ENCODE measurements at places on chromosomes 7 and 10. TPM values are rescaled to one million over a fixed set of nuclear protein-coding genes. Genes with fewer than 3 reads are reported as not detected.

GRCh38 chr7:44279731-44280505 is 45.5 kb downstream of the CAMK2B start:
- peak; percentile 79 for DNase-seq

- no peak for DNase-seq
Observed at GRCh38 chr7:51066405-51066882, 250.2 kb downstream of the COBL start.

GRCh38 chr10:59323036-59323459 is 39.3 kb downstream of the FAM13C start:
- no peak for DNase-seq

DNA sequence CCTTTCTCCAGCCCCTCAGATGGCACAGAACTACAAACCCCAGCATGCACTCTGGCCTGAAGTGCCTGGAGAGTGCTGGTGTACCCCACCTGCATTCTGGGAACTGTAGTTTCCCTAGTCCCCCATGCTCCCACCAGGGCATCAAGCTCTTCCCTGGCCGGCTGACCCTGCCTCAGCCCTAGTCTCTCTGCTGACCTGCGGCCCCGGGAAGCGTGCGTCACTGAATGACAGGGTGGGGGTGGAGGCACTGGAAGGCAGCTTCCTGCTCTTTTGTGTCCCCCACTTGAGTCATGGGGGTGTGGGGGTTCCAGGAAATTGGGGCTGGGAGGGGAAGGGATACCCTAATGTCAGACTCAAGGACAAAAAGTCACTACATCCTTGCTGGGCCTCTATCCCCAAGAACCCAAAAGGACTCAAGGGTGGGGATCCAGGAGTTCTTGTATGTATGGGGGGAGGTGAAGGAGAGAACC is 2.1 kb downstream of the NOS3 start:
- no peak for DNase-seq

GRCh38 chr7:99562832-99563231 is 4.4 kb downstream of the ZNF655 start:
- no peak for DNase-seq

DNA sequence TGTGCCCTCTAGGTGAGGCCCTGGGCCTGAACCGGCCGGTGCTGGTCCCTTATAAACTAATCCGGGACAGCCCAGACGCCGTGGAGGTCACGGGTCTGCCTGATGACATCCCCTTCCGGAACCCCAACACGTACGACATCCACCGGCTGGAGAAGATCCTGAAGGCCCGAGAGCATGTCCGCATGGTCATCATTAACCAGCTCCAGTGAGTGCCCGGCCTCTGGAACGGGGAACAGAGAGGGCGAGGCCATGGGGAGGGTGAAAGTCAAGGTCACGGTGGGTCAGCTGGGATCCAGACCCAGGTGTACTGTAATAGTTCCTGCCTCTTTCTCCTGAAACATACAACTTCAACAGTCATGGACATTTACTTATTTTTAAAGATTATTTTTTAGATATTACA is 66.7 kb upstream of the GTF2I start:
- no peak for DNase-seq

- no peak for DNase-seq
Observed at GRCh38 chr10:55631071-55631654, 729.9 kb downstream of the ZWINT start.

- DNase-seq, result no peak
Observed at GRCh38 chr7:28389504-28390395, 22.6 kb upstream of the CREB5 start.

DNA sequence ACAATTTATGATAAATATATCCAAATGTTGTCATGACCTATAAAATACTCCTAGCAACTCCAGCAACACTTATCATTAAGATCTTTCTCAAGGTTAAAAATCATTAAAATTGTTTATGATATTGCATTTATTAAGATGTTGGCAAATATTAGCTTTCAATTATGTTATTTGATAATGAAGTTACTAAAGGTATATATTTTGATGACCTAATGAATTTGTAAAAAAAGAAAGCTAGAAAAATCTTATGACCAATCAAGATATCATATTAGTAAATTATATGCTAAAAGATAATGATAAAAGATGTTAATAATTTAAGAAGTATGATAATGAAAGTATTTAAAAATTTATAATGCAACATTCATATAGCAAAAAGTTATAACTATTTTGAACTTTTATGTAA is 66.3 kb upstream of the RAB18 start:
- DNase-seq, result no peak

DNA sequence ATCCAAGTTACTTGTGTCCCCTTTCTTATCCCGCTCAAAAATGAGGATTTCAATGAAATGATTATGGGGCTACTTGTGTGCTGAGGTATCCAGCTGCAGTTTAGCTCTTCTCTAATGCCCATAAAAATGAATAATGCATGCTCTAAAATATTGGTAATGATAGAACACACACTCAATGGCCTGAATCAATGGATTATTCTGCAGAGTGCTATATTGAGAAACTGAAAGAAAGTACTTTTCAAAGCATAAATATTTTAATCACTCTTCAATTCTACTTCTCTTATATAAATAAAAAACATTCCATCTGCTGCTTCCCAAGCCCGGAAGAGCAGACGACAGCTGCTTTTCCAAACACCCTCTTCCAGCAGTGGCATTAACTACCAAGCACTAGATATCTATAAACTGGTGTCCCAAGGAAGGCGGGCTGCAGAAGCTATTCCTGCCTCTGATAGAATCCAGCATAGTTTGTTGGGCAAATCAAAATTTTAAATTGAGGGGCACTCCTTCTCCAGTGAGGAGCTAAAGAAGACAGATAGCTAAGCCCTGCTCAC is 284.9 kb upstream of the AOAH start:
- no peak for DNase-seq

DNA sequence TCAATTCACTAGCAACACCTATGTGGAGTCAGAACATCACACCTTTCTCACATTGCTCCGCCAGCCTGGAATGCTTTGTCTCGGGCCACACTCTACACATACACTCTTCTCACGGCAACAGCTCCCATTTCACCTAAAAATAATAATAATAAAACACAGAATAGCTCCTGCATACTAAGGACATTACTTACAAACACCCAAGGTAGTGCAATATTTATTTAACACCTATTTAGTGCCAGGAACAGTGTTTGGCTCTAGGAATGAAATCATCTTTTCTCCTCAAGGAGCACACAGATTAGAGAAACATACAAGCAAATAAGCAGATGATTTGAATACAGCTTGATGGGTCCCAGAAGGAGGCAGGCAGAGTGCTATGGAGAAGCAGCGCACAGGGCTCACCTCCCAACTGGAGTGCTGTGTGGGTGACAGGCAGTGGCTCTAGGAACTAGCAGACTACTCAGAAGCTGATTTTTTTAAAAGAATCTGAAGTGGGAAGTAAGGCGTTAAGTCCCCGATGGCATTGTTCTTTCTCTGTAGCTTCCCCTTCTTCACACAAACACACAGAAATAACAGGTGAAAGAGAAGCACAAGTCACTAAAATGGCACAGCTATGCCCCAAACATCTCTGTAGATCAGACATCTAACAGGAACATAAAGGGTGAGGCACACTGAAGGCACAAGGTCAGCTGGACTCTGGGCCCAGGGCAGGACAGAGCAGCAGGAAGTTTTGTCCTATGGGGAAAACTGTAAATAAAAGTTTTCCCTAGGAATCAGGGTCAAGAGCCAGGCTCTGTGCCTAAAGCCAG is 16.7 kb downstream of the USP6NL start:
- no peak for DNase-seq

DNA sequence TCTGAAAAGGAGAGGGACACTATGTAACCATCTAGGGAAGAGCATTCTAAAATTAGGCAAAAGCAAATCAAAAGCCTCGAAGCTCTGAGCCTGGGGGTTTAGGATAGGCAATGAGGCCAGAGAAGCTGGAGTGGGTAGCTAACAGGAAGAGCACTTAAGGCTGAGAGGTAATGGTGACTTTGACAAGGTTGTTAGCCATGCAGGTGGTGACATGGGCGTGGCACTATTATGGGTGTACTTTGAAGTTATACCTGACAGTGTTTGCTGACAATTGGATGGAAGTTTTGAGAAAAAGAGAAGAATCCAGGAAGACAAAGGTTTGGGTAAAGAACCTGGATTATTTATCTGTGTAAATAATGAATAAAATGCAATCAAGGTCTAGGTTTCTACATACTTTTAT is 383.0 kb upstream of the SEMA3C start:
- DNase-seq, result no peak

DNA sequence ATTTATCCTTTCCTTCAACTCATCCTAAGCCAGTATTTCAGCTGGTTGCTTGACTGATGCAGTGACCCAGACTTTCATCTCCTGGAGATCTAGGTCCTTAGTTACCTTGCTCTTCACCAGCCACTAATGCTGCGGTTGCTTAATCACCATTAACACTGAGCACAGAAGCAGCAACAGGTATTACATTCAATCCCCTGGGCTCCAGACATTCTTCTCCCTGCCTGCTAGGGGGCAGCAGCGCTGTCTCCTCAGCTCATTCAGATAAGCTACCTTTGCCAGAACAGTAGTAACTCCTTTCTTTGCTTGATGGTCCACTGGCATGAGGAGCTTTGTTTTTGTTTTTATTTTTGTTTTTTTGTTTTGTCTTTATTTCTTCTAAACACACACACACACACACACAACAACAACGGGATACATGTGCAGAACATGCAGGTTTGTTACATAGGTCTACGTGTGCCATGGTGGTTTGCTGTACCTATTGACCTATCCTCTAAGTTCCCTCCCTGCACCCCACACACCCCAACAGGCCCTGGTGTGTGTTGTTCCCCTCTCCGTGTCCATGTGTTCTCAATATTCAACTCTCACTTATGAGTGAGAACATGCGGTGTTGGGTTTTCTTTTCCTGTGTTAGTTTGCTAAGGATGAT is 1043.2 kb upstream of the C7orf33 start:
- no peak for DNase-seq

GRCh38 chr10:104639590-104640338 is 1.3 kb upstream of the SORCS3 start:
- DNase-seq, result no peak

LRRTM3 gene
- total RNA-seq, result not detected

DNA sequence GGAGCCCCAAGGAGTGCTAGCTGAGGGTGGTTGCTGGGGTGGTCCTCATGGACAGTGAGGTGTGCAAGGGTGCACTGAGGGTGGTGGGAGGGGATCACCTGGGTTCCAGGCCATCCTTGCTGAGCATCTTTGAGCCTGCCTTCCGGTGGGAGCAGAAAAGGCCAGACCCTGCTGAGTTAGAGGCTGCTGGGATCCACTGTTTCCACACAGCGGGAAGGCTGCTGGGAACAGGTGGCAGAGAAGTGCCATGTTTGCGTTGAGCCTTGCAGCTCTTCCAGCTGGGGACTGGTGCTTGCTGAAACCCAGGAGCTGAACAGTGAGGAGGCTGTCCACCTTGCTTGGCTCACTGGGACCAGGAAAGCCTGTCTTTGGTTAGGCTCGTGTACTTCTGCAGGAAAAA is 34.9 kb downstream of the PRF1 start:
- DNase-seq, result no peak

GJD4 gene
- not detected for total RNA-seq

DNA sequence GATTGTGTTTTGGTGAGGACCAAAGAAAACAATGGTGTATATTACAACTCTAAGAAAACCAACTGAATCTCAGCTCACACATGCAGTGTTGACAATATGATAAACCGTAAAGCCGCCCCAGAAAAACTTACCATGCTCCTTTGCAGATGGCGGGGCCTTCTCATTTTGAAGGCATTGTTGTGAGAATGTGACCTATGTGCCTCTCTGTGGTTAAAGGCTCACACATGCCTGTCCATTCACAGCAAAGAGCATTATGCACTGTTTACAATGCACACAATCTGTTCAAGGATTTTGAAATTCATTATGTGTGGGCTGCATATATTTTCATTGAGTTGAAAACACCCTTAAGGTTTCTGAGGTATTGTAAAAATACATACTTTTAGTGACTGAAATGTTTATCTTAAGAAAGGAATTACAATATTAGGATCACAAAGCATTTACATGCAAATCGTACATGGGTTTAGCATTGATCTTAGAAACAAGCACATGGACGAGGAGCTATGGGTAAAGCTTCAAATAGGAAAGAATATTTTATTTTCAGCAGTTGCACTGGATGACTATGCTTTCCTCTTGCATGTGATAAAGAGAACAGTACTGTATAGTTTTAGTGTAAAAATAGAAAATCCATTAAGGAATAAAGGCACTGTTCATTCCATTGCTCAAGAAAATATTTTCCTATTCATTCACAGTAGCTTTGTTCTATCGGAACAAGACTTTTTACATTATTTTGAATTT is 334.3 kb downstream of the ARL4A start:
- no peak for DNase-seq

RPP30 gene
- 28.3 TPM for total RNA-seq

TES gene
- 30.3 TPM for total RNA-seq

DNA sequence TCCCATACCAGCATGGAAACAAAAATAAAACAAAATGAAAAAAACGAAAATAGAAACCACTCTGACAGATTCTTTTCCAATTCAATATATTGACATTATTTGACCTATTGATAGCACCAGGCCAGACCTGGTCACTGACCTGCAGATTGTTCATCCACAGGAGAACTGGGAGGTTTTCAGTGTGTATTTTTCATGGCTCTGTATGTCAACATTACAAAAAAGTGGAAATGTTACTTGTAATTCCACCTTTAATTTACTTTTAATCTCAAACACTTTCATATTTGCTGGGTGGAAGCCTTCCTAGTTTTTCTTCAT is 2.9 kb downstream of the HKDC1 start:
- DNase-seq, result no peak

IFIT1B gene
- total RNA-seq, result not detected

- no peak for DNase-seq
Observed at GRCh38 chr7:92835851-92836488, 403 bp downstream of the CDK6 start.
